ENCODE measurements at places on chromosomes 12 and 14.

GRCh38 chr12:81859521-81859920, 100.4 kb upstream of the PPFIA2 start:
- DNase-seq, result no peak

- no peak for DNase-seq
Observed at GRCh38 chr12:90343966-90344365, 611.0 kb downstream of the CCER1 start.

DNA sequence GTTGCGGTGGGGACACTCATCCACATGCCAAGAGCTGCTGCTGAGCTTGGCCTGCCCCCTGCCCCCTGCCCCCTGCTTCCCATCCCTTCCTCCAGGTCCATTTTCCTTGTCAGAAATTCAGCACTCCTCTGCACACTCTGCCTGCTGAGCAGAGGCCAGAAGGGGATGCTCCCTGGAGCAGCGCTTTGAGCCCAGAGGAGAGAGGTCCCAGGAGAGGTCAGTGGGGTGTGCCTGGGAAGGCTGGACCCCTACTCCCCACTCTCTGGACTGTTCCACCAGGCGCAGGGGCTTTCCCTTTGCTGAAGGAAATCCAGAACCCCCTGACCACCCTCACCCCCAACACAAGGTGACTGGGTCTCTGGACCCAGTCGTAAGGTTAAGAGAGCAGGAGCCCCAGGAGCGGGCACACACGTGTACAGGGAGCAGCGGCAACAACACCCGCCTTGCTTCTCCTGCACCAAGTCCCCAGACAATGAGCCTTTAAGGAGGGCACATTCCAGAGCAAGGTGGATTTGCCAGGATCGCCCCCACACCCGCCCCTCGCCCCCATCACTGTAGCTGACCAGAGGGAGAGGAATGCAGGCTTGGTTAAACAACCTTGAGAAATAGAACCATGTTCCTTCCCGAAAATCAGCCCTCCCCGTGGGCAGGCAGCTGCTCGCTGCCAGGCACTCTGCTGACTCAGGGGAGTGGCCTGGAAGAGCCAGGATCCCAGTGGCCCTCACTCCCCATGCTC, 30.7 kb downstream of the ISCA2 start:
- no peak for DNase-seq

DNA sequence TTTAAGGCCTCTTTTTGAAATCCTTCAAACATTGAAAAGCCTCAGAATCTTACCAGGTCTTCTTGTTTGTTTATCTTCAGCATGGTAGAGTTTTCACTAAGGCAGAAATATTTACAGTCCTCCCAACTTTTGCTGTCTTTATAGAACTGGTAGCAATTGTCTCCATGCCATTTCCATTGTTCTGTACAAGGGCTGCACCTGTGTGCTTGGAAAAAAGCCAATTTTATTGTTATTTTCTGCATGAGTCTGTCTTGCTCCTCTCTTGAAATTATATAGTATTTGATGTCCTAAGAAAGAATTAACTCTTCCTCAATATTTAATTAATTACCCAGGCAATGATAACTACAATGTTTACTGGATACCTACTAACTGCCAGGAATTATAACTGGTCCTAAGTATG, 23.3 kb downstream of the CLEC1A start:
- no peak for DNase-seq

DNA sequence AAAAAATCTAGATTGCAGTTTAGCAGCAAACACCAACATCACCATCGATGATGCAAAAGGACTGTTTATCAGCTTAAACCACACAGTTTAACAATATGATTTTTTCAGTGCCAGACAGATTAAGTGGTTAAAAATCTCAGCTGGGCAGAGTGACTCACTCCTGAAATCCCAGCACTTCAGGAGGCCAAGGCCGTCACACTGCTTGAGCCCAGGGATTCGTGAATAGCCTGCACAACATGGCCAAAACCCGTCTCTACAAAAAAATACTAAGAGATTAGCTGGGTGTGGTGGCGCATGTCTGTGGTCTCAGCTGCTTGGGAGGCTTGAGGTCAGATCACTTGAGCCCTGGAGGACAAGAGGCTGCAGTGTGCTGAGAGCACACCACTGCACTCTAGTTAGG, 8.9 kb downstream of the RSRC2 start:
- no peak for DNase-seq

DNA sequence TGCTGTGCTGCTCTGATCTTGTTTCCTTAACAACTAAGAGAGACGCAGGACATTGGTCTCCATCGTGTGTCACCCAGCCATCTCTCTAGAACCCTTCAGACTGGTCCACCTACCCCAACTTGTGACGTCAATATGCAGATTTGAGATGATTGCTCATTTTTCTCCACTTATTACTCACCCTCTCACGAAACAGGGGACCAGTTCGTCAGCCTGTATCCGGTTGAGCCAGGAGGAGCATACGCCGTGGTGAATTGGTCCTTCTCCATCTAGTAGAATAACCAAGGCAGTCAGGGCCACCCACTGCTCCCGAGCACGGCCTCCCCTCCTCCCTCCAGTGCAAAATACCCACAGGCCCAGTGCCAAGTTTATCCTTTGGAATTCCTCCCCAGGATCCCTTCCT, 36.2 kb upstream of the FBXO21 start:
- DNase-seq, result no peak

- no peak for DNase-seq
Observed at GRCh38 chr14:74085828-74086227, 1.1 kb downstream of the LIN52 start.

DNA sequence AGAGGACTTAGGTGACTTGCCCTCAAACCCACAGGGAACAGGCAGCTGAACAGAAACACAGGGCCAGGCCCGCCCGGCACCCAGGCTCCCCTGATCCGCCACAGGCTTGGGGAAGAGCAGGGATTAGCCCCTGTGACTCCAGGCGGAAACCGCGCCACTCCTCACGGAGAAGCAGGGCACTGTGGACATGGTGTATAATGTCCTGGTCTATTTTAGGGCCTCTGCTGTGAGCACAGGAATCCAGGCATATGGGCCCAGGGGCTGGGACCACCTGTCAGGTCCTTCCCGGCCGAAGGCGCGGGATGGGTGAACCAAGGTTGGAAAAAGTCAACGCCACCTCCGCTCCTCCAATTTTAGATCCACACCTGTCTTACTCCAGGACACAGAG, 34.6 kb upstream of the MEG3 start:
- no peak for DNase-seq

DNA sequence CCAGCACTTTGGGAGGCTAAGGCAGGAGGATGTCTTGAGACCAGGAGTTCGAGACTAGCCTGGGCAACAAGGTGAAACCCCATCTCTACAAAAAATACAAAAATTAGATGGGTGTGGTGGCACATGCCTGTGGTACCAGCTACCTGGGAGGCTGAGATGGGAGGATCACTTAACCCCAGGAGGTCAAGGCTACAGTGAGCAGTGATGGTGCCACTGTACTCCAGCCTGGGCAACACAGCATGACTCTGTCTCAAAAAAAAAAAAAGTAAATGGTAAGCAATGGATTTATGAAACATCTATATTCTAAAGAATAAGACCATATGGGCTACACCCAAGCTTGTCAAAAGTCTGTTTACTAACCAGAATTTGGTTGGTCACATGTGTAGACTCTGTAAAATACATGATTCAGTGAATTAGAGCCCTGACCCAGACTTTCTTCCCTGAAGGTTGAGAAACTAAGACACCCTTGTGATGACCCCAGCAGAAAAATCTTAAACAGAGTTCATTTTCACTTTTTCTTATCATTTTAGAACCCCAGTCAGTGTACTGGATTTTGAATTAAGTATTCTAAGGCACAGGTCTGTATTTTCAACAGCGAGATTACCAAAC, 12.1 kb downstream of the FGD6 start:
- DNase-seq, result no peak

DNA sequence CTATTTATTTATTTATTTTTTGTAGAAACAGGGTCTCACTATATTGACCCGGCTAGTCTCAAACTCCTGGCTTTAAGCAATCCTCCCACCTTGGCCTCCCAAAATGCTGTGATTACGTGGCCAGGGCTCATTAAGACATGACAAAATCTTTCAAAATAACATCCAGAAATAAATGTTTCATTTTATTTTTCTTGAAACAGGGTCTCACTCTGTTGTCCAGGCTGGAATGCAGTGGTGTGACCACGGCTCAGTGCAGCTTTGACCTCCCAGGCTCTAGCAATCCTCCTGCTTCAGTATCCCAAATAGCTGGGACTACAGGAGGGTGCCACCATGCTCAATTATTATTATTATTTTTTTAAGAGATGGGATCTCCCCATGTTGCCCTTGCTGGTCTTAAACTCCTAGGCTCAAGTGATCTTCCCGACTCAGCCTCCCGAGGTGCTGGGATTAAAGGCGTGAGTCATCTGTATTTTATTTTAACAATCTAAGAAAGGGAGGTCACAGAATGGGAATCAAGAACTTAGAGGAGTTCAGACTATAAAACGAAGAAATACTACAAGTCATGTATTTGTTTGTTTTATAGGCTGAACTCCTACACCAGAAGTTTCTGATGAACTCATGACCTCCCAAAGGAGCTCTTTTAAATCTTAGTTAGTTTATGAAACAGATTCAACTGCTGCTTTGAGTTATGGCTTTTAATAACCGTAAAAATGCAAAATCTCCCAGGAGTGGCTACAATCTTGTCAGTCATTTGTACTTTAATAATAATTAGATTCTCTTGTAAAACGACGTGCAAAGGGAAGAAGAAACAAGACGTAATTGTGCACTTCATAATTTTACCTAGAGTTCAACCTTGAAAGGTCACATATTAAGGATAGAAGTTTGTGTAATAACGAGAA, 2.1 kb upstream of the TMEM263 start:
- no peak for DNase-seq

GRCh38 chr12:117030187-117030900, 68.9 kb downstream of the TESC start:
- no peak for DNase-seq

- DNase-seq, result no peak
Observed at GRCh38 chr12:56229082-56229481, 769 bp upstream of the SLC39A5 start.

DNA sequence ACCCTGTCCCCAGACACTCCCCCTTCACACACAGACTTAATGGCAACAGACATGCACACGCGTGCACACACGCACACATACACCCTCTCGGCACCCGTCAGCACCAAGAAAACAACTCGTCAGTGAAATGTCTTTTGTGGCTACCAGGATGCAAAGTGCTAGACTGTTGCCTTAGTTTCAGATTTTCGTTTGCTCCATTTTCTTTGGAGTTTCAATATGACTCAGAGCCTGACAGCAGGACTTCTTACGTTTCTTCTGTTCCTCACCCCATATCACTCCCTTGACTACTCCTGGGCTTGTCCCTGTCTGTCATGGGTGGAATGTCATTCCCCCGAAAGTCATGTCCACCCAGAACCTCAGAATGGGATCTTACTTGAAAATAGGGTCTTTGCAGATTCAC, 182.9 kb downstream of the GLT1D1 start:
- DNase-seq, result no peak

- no peak for DNase-seq
Observed at GRCh38 chr12:103677341-103677740, 90.3 kb downstream of the STAB2 start.

DNA sequence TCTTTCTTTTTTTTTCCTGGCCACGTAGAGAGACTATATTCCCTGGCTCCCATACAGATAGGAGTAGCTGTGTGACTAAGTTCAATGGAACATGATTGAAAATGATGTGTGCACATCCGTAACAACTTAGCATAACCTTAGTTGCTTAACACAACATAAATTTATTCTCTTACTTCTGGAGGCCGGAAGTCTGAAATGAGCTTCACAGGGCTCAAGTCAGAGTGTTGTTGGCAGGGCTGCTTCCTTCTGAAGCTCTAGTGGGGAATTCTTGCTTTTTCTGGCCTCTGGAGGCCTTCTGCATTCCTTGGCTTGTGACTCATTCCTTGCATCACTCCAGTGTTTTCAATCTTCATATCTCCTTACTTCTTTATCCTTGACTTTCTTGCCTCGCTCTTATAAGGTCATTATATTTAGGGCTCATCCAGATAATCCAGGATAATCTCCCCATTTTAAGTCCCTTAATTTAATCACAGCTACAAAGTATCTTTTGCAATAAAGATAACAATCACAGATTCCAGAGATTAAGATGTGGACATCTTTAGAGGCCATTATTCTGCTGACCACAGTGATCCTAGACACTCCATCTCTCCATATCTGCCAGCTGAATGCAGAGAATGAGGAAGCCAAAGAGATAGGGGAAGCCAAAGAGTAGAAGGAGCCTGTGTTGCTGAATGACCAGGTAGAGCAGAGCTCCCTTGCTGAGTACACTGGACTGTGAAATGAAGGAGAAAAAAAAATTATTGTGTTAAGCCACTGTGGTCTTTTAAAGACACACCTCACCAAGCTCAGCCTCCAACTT, 21.0 kb upstream of the SNX6 start:
- no peak for DNase-seq

DNA sequence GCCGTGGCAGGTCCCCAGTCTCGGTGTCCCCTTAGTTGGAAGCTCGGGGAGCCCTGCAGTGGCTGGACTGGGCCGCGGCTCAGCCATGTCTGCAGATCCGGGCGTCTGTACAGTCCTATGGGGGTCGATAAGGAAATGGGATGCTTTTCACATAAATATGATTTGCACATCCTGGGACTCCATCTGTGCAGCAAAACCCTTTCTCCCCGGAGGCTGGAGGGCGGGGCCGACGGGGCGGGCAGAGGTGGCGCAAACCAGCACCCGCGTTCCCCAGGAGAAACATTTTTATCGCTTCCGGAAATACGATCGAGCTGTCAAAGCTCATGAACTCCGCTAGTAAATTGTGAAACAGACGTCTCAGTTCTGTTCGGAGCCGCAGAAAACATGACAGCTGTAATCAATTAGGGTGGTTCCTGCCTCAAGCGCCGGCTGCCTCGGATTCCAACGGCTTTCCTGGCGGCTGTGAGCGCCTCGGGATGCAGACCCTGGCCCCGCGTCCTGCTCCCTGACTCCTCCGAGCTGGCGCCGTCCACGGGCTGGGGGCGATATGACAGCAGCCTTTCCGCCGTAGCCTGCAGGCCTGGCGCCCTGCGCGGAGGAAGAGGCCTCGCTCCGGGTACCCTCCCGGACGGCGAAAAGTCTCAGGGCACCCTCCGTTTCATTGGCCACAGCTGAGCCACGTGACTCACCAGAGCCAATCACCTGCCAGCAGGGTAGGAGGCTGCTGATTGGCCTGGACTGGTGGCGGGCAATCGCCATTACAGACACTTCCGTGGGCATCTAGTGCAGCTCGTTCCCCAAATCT, 23.0 kb downstream of the DIO3 start:
- no peak for DNase-seq

GRCh38 chr12:89883630-89884389, 175.2 kb upstream of the ATP2B1 start:
- DNase-seq, result no peak

DNA sequence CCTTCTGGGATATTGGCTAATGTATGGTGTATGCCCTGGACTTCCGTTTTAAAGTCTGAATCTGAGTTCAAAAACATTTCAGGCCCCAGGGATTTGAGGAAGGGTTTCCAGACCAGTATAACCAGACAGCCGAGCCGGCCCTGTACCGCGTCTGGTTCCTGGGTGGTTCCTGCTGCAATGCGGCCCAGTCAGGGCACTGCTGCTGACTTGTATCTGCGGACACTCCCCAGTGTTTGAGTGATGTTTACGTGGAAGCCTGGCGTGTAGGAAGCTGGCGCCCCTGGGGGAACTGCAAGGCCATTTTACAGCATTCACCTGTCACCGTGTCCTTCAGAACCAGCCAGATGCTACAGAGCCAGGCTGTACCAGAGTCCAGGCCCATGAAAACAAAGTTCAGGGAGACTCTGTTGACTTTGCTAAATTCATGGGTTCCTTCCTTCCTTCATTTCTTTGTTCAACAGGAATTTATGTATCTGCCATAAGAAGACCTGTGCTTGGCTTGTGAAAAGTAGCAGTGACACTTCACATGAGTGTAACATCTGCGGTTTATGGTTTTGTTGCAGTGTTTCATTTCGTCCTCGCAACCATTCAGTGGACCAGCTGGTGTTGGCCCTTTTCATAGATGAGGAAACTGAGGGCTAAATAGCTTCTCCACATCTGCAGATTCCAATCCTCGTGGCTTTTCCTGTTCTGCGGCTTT, 16.8 kb downstream of the EML1 start:
- DNase-seq, result no peak
